ENCODE measurements at places on chromosomes 12 and 14.

DNA sequence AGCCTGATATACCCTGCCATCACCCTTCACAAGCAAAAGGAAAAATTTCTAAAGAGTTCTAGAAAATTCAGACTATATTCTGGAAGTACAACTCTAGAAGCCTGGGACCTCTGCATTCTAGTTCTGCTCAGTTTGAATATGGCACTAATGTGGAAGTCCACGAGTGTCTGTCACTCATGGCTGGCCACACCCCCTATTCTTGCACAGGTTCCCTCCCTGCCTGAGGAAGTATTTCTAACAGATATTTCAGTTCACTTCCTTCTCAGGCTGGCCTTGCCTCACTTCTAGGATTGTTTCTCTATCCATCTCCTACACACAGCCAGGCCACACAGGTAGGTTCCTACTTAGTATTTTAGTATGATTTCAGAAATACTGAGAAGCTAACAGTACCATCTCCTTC is 67.4 kb downstream of the PHLDA1 start:
- no peak for DNase-seq

- no peak for DNase-seq
Measured at GRCh38 chr12:704516-705242, 41.4 kb upstream of the NINJ2 start.

- DNase-seq, result peak; percentile 82
Measured at GRCh38 chr12:89225401-89225800, 126.9 kb downstream of the DUSP6 start.

DNA sequence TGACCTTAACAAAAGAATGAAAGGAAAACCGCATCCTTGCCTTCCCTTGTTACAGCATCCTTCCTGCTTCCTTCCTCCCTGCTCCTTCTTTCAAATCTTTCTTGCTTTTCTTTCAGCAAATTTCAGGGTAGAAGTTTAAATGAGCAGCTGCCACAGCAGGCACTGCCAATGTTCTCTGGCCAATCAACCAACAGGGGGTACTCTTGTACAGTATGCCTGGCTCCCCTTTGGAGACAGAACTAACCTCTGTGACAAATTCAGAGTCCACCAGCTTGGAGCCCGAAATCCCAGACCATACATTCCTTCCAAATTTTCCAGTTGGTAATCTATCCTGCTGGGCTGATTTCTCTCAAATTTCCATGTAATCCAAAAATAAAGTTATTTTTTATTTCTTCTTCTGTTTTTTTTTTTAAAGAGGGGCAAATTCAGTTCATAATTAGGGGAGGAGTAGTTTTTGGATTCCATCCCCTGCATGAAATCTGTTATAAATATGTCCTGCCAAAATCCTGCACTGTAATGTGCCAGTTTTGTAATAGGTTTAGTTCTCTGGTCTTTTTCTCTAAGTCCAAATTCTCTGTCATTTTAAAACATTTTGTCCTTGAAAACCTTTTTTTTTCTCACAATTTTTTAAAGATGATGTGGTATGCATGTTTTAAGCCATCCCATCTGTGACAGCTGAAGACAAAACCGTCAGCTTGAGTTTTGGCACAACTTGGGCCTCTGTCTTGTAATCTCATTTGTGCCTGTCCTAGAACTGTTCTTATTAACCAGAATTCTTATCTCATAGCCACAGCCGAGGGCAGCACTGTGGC is 610.0 kb upstream of the LMO3 start:
- DNase-seq, result no peak

GRCh38 chr14:50362764-50363713 is 33.6 kb downstream of the CDKL1 start:
- DNase-seq, result no peak

All from RKO (cell line).